ENCODE measurements at places on chromosomes 1 and 21.

DNA sequence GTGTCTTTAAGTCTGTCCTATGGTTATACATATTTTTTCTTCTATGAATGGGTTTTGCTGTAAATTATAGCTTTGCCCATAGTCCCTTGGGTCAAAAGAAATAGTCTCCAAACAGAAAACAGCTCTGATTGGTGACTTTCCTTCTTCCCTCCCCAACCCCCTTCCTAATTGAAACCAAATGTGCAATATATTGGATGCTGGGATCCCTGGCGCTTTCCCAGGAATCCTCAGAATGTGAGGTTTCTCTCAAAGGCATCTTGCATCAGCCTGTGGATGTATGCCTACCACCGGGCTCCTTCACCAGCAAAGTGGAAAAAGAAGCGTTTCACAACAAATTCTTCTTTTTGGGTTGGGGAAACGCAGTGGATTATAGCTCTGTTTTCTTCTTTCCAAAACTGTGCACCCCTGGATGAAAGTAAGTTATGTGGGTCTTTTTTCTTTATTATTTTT, at the start of gene DDR2:
Gene DDR2 (plus strand): TSS at position 248 of the 450 bp plus-strand sequence. CDS start 86,600 bp downstream, outside the sequence.
- DNase-seq = no peak

DNA sequence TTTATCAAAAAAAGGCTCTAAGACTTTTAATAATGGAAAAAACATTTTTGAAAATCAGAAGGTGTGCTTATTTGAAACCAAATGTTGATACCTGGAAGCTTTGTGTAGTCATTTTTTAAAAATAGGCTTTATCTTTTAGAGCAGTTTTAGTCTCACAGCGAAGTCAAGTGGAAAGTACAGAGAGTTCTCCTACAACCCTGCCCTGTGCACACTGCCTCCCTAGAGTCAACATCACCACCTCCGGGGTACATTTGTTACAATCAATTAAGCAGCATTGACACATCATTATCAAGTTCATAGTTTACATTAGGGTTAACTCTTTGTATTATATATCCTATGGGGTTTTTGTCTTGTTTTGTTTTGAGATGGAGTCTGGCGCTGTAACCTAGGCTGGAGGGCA, 10.7 kb upstream of the ERO1B start:
- DNase-seq = no peak

DNA sequence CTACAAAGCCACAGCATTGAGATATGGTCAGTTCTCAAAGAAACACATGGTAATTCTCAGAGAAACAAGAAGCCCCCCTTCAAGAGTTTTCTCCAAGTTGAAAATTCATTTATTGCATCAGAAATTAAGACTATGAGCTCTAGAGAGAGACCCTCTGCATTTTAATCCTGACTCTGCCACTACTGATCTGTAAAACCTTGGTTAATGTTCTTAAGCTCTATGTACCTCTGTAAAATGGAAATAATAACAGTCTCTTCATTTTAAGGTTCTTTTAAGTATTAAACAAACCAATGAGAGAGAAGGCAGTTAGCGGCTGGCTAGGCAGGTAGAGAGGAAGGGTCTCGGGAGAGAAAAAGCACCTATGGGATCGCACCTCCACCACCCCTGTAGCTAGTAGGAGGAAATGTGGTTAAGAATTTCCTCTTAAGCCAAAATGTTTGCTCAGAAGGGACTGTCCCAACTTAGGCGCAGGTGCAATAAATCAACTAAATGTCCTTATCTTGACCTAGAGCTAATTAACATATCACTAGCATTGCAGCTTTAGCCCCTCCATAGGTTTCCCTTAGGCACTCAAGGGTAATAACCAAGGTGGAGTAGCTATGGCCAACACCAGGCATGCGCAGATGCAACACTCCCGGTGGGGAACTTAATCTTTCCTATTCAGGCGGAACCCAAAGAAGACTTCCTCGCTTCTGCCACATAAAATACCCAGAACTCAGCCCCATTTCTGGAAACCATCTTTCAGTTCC, 1685.4 kb downstream of the MRPL39 start:
- no peak for DNase-seq

GRCh38 chr1:14010476-14010875, 310.5 kb downstream of the PRDM2 start:
- DNase-seq = no peak

- no peak for DNase-seq
Measured at GRCh38 chr21:45788198-45788597, 144.7 kb downstream of the PCBP3 start.

GRCh38 chr1:89599332-89599630, 33.6 kb upstream of the LRRC8C start:
- DNase-seq = no peak

DNA sequence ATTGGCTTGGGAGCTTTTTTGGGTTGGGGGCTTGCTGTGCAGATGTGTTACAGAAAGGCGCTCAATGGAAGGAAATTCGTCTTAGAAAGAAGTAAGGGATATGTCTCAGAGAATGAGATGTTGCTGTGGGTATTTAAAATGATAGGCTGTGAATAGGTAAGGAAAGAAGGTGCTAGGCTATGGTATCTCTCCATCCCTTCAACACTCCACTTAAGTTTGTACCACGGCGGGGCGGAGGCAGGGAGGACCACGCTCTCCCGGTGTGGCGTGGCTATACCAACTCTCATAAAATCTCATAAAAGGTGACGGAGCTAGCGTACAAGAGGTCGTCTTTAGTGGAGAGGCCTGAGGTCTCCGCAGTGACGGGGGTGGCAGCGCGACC, 305 bp upstream of the RPS6KC1 start:
- DNase-seq = no peak

GRCh38 chr1:180026556-180026955, 71.9 kb downstream of the CEP350 start:
- DNase-seq = no peak

DNA sequence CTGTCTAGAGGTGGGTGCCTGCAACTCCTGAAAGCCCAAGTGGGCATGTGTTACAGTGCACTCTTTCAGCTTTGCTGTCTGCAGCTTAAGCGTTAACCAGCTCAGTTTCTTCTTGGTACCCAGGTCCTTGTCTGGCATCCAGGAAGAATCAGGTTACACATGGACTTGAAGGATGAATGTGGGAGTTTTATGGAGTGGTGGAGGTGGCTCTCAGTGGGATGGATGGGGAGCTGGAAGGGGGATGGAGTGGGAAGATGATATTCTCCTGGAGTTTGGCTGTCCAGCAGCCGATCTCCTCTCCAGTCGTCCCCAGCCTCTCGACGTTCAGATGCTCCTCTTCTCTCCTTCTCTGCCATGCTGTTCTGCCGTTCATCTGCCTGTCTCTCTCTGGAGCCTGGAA, 9.4 kb downstream of the METTL18 start:
- DNase-seq = no peak

GRCh38 chr1:183589874-183590243, 400 bp downstream of the NCF2 start:
- DNase-seq = no peak

GRCh38 chr1:64171797-64172281, 31.6 kb upstream of the UBE2U start:
- no peak for DNase-seq

DNA sequence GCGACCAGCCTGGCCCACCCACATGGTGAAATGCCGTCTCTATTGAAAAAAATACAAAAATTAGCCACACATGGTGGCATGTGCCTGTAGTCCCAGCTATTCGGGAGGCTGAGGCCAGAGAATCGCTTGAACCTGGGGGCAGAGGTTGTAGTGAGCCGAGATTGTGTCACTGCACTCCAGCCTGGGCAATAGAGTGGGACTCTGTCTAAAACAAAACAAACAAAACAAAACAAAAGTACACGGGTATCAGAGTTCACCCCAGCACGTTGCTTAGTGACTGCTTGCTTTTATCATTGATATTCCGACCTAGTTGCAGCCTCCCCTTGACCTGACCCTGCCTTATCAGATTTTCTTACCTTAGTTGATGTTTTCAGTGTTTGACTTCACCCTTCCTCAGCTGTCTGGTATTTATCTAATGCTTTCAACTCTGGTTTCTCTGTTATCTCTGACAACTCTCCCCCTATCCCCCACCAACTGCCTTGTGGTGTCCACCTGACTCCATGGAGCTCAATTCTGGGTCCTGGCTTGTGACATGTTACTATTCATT, 5.1 kb downstream of the TLCD4 start:
- DNase-seq = no peak

DNA sequence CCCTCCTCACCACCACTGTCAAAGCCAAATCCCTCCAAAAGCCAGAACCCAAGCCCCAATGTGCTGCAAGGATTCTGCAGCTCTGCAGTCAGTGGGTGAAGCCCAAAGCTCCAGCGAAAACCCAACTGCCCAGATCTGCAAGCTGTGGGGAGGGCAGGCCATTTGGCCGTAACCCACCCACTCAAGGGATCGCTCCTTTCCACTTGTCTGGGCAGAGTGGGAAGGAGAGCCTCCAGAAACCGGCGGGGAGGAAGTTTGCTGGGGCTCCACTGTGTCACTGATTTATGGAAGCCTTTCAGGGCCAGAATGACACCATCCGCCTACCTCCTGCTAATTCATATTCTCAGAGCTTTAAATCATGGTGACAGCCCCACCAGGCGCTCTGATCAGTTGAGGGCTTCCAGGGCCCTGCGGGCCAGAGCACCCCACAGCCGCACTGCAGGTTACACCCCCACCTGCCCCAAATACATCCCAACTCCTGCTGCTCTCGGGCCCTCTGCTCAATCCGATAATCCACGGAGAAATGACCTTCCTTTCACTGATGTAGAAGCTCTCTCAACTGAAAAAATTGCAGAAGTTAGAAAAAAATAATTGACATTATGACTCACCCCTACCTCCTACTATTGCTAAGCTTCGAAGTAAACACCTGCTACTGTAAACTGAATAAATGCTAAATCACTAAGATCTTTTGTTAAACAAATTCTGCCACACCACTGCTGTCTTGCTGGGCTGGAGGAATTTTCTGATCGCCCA, 40.6 kb upstream of the RAB4A start:
- no peak for DNase-seq

DNA sequence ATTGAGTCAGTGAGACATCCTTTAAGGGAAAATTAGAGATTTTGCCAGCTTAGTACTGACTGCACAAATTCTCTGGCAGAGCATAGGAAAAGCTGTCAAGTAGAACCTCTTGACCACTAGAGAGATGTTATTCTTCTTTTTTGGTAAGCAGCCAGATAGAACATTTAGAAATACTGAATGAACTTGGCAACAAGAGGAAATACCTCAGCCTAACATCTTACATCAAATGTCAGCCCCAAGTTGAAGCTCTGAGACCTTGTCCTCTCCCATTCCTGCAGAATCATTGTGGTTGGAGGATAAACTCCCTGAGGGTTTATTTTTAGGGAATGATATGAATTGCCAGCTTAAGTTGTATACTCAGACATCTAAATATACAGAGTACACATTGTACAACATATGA, 53.5 kb downstream of the MIGA1 start:
- DNase-seq = no peak

DNA sequence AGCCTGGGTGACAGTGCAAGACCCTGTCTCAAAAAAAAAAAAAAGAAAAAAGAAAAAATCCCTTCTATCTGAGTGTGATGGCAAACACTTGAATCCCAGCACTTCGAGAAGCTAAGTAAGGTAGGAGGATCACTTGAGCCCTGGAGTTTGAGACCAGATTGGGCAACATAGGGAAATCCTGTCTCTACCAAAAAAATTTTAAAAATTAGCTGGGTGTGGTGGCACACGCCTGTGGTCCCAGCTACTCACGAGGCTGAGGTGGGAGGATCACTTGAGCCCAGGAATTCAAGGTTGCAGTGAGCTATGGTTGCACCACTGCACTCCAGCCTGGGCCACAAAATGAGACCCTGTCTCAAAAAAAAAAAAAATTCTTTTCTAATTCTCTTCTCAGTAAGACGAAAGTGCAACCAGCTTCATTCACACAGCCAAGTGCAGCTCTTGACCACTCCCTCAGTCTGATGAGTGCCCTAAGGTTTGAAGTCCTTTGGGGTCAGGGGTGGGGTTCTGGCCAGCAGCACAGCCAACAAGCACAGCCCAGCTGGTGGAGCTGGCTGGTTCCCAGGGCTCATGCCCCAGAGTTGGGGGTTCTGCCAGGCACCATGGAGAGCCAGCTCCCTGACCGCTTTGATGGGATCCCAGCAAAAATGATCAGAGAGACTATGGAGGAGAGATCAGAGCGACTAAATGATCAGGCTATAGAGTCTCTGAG, 8.0 kb downstream of the SLC2A5 start:
- DNase-seq = no peak

DNA sequence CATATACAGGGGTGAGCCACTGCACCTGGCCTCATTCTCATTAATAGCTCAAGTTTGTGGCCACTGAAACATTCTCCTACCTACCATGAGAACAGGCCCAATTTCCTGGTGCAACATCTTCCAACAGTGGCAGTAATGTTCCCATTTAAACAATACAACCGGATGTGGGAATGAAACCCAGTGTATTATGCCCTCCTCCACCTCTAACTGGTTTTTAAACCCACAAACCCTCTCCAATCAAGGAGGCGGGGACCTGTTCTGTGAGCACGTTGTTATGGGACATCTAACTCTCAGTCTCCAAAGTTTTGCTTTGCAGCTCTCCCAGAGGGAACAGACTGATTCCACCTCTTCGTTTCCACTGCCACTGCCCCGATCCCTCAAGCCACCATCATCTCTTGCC, 2.6 kb downstream of the CTNNBIP1 start:
- no peak for DNase-seq

GRCh38 chr1:97832481-97832880, 88.4 kb downstream of the DPYD start:
- DNase-seq = no peak

GRCh38 chr1:11052839-11053757, 6.1 kb upstream of the MASP2 start:
- DNase-seq = no peak

- no peak for DNase-seq
Measured at GRCh38 chr1:167602840-167603239, 27.2 kb upstream of the RCSD1 start.

DNA sequence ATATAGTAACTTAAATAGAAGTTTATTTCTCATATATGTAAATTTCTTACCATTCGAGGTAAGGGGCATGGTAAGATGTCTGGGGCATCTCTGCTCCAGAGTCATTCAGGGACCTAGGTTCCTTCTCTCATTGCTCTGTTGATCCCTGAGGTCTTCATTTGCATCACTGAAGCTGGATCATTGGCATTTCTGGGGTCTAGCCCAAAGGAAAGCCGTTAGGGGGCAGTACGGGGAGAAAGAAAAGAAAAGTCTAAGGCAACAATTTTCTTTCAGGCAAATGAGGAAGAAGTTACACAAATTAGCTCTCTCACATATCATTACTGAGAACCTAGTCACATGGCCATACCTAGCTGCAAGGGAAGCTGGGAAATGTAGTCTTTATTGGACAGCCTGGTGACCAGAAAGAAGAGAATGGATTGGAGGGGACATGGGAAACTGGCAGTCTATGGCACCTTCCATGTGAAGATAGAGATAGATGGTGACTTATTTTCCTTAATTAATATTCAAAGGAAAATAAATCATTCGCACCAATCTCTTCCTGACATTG, 10.2 kb upstream of the SUSD4 start:
- no peak for DNase-seq

All from activated gamma-delta T cell treated with anti-CD3 and anti-CD28 coated beads, Interleukin-2, amount 50 U/mL, for 16 hours (primary cell).